Nephron progenitor cell (in vitro differentiated cells): ENCODE measurements at places on chromosomes 2 and 18.
A peak's percentile ranks its signal among the peaks of the same experiment; 100 is the strongest.

DNA sequence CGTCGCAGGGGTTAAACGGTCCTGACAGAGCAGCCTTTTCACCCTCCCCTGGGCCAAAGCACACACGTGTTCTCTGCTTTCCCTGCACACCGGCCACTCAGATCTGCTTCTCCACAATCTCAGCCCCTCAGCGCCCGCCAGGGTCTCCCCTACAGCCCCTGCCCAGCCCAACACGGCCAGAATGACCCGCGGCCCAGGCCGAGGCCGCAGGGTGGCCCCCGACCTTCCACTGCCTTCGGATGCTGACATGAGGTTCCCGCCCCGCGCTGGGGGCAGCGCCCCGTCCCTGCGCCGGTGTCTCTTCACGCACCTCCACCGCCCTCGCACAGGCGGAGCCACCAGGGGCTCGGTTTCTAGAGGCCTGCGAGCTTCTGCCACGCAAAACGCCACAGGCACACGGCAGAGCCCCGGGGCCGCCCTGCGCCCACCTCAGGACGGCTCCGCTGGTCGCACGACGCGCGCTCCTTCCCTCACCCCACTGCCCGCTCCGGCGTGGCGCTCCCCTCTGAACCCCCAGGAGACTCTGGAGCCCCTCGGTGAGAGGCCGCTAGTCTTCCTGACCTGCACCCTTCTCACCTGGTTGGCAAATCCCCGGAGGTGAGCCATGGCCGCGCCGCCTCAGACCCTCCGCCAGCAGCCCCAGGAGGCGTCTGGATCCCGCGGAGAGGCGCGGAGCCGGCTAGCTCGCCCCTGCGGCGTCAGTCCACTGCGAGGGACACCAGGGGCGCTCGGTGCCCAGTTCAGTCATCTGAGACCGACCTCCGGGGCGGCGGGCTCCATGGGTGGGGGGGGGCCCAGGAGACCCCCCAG is 749 bp downstream of the STK25 start:
- DNase-seq = peak; percentile 75

GRCh38 chr2:44926957-44927356 is 14.5 kb upstream of the SIX3 start:
- no peak for DNase-seq

DNA sequence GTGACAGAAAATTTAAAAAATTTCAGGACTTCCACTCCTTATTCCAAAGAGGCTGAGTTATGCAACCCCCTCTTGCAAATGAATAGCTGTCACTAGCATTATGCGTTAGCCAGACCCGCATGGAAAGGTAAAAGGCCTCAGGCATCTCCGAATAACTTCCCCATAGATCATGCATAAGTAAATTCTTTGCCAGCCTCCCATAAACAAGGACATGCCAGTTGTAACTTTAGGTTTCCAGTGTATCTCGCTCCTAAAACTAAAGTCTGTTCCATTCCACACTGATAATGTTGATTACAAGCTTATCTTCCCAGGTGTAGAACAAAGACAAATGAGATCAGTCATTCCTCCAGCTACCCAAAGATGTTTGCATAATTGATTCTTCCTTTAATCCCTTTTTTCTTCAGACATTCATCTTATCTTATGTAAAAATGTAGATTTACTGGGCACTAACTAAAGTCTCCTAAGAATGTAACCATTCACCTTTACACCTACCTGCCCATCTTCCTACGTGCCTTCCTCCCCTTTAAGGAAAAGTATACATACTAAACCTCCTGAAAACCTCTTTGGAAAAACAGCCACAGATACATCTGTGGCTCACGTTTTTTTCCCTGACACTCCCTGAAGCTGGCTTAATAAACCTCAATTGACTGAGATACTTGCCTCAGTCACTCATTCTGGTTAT is 13.6 kb upstream of the NFU1 start:
- DNase-seq = no peak

- DNase-seq = no peak
Measured at GRCh38 chr2:157339965-157340655, 14.5 kb upstream of the ERMN start.

- no peak for DNase-seq
Measured at GRCh38 chr18:46253498-46253897, 149.3 kb downstream of the HAUS1 start.

GRCh38 chr18:22176420-22177326 is 7.3 kb downstream of the GATA6 start:
- DNase-seq = peak; percentile 47

DNA sequence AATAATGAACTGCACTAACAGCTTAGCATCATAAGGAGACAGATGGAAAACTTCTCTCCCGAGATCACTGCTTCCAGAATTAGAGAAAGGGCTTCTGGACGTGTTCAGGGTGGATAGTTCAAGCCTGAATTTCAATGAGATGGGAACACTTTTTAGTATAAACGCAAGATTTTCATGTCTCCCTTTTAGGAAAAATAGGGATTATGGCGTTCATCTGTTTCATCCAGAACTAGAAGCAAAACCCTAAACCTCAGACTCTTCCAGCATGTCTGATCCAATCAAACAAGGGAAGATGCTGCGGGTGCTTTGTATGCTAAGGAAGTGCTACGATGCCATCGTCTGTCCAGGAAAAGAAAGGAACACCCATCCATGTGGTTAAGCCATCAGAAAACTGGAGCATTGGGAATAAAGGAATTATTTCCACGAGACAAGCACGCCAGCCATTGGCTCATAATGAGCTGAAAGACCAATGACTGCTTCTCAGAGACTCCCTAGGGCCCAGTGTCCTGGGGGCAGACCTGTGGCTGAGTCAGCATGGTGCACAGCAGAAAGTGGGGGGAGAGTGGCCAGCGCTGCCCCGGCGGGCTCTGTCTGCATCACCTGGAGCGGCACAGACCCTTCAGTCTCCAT is 65.9 kb upstream of the AFF3 start:
- no peak for DNase-seq

GRCh38 chr18:9578306-9578705 is 36.1 kb downstream of the PPP4R1 start:
- no peak for DNase-seq

DNA sequence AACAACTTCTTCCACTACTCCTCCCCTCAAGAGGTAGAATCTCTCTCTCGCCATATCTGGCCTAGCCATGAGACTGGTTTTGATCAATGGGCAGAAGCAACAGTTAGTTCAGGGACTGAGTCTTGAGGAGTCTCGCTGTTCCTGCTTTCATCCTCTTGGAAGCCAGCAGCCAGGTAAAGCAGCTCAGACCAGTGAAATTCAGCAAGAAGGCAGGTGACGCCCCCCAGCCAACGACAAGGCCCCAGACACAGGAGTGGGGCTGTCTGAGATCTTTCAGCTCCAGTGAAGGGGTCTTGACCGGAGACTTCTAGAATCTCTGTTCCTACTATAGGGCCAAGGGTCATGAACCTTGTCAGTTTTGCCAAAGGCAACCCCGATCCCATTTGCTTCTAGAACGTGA is 39.7 kb upstream of the ACAA2 start:
- DNase-seq = no peak

DNA sequence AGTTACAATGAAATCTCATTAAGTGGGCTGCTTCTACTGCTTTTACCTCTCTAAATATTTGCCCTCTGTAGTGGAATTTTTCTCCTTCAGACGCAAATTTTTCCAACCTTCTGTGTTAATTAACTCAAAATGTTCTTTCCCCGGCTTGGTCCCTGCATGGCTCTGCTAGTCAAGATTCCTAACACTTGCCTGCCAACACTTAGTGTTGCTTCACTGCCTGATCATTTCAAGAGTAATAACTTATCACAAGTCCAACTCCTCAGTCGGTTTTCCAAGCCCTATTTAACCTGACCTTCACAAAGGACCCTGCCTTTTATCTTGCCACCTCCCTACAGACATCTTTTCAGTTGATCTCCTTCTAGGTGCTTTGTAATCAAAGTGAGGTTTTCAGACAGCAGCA is 142.7 kb downstream of the HRH4 start:
- no peak for DNase-seq

DNA sequence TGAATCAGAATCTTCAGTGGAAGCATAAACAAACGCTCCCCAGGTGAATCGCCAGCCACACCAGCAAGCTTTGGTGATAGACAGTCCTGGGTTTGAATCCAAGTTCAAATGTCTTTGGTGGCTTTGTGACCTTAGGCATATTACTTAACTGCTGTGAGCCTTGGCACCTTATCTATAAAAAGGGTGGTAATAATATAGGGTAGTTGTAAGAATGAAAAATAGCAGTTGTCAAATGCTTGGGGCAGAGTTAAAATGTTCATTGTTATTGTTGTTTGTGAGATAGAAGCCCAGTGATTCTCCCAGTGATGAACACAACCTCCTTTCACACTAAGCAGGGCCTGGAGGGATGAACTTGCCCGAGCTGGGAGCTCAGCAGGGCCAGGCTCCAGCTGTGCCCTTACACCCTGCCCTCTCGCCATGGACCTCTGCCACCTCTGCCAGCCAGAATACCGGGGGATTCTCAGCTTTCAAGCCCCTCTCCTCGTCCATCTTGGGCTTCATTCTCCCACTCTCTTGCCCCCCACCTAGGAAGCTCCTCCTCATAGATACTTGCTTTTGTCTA is 6.1 kb upstream of the TMBIM1 start:
- DNase-seq = no peak
